Mesendoderm (in vitro differentiated cells): ENCODE measurements at places on chromosomes 2 and 18.

DNA sequence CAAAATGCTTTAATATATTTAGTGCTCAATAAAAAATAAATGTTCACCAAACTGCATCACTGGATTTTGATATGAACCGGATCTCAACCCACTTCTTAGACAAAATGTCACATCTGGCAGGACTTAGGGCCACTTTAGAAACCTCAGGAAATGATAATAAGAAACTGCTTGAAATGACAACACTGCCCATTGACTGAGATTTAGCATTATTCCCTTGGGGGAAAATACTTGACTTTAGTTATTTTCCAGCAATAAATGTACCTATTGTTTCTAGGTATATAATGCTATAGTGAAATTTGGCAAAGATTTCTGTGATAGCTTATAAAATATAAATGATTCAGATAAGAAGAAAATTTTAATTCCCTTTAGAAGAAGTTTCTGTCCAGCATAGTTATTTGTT lies 195.1 kb downstream of the ICOS start:
- DNase-seq = no peak

GRCh38 chr2:20744366-20745335 lies 77.7 kb downstream of the GDF7 start:
- no peak for DNase-seq

DNA sequence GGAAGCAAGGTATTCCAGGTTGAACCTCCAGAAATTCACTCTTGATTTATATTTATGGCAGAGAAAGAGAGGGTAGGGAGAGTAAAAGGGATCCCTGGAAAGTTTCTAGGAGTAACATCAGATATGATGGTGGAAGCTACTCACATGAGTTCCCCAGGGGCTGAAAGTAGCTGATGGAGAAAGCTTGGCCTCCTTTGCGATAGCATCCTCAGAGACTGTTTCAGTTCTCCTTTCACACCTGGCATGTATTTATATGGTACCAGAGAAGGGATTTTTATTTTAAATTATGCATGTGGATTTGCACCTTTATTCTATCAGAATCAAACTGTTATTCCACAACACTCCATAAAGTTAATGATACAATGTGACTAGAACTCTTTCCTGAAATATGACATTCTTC lies 126.3 kb upstream of the OSR1 start:
- no peak for DNase-seq

DNA sequence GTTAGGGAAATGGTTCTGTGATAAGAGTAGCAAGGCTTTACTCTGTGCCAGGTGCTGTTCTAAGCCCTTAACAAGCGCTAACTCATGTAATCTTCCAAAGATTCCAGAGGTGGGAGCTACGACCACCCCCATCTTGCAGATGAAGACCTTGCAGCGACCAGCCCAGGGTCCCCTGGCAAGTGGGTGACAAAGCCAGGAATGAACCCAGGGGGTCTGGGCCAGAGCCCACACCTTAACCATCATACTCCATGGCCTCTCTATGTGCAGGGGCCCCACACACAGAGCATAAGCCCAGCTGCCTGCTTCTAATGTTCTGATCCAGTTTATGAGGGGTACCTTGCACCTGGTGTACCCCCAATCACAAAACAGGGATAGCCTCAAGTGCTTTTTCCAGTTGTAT lies 105.3 kb downstream of the ZBTB7C start:
- DNase-seq = no peak

- DNase-seq = peak; percentile 92
Observed at GRCh38 chr18:53909668-53910067, 314.8 kb downstream of the MBD2 start.

DNA sequence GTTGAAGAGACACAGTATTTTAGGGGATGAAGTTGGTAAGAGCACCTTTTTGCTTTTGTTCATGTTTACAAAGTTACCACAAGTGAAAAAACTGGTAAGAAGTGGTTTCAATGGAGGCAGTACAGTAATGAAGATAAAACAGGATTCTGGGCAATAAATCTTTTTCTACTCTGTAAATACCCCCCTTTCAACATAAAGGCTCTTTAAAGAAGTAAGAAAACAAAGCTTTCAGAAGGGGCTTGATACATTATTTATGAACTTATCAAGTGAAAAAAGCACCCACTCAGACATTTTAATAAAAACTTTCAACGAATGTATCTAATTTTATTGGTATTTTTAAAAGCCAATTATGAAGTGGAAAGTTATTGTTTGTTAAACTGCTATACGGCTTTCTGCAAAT lies 522.9 kb downstream of the ZEB2 start:
- DNase-seq = no peak

DNA sequence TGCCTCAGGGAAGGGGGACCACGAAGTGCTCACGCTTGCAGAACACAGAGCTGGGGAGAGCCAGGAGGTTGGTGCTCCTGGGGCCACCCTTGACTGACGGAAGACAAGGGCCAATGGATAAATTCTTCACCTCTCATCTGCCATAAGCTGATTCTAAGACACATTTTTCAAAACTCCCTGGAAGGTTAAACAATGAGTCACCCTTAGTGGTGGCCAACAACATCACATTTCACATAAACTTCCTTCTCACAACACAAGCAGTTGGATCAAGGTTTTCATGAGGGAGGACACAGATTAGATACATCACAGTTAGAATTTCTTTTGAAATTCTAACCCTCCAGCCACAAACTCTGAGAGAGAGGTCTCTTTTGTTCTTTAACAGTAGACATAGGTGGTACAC lies 713.6 kb upstream of the POU3F3 start:
- DNase-seq = no peak

- no peak for DNase-seq
Observed at GRCh38 chr2:197852108-197852507, 47.7 kb downstream of the PLCL1 start.

DNA sequence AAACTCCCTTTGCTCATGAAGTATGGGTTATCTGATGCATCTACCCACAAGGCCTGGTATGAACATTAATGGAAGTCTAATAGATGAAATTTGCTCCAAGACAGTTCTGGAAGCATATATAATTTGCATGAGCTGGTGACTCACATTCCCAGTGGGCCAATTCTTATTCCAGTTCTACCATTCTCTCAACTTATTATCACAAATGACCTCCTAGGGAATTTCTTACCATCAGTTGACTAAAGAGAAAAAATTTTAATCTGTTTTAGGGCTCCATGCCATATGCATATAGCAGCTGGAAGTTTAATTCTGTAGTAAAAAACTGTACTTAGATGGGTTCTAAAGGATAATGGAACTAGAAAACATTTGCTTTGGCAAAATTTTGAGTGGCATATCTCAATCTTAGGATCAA lies 165.2 kb upstream of the COL3A1 start:
- no peak for DNase-seq
